A375 (cell line): ENCODE measurements at places on chromosomes 2 and 18. TPM values are rescaled to one million over a fixed set of nuclear protein-coding genes. Genes with fewer than 3 reads are reported as not detected.

Gene NRP2
- 45.5 and 54.1 TPM in 2 replicates for total RNA-seq

Gene MC4R
- total RNA-seq = 0.23 TPM in 1 of 2 replicates, not detected in the other

Gene MAP2
- 2.9 and 3.5 TPM in 2 replicates for total RNA-seq

Gene SIGLEC15
- 0.29 and 0.34 TPM in 2 replicates for total RNA-seq

Gene C2orf78
- total RNA-seq = not detected in 2 replicates

Gene IL18R1
- total RNA-seq = 4.6 and 4.7 TPM in 2 replicates

Gene SCN2A
- 0.27 and 0.41 TPM in 2 replicates for total RNA-seq

Gene TWIST2
- total RNA-seq = 13.7 and 15.9 TPM in 2 replicates

Gene MEIS1
- 19.6 and 28.7 TPM in 2 replicates for total RNA-seq

Gene FAM98A
- 31.6 and 39.9 TPM in 2 replicates for total RNA-seq

Gene VWC2L
- not detected in 2 replicates for total RNA-seq

Gene MOGAT1
- total RNA-seq = not detected in 2 replicates

Gene TMEM198
- 4.2 and 4.3 TPM in 2 replicates for total RNA-seq

Gene AGXT
- not detected in 2 replicates for total RNA-seq

Gene SMYD5
- 41.3 and 45.0 TPM in 2 replicates for total RNA-seq

Gene CLHC1
- 8.4 and 9.3 TPM in 2 replicates for total RNA-seq

Gene SLC9A2
- 0.03 TPM in 1 of 2 replicates, not detected in the other for total RNA-seq

Gene TNFRSF11A
- 0.80 and 2.5 TPM in 2 replicates for total RNA-seq

Gene SLC9A4
- total RNA-seq = not detected in 2 replicates
